ENCODE measurements at places on chromosomes 12 and 14. TPM values are rescaled to one million over a fixed set of nuclear protein-coding genes. Genes with fewer than 3 reads are reported as not detected.

The LBHD2 gene
- total RNA-seq = not detected

The MIP gene
- total RNA-seq = 0.26 TPM

The HOXC6 gene
- total RNA-seq = 5.3 TPM

The NINJ2 gene
- total RNA-seq = 5.6 TPM

The AICDA gene
- not detected for total RNA-seq

The SNAPC1 gene
- 88.1 TPM for total RNA-seq

The PTPRB gene
- 0.32 TPM for total RNA-seq

The RPGRIP1 gene
- not detected for total RNA-seq

The LRRC9 gene
- not detected for total RNA-seq

The DCTN2 gene
- 113 TPM for total RNA-seq

The ANO2 gene
- total RNA-seq = 0.32 TPM

The FBXO33 gene
- 17.9 TPM for total RNA-seq

The TMED10 gene
- 458 TPM for total RNA-seq

The BEGAIN gene
- 6.8 TPM for total RNA-seq

The CATSPERB gene
- total RNA-seq = not detected

The GPR162 gene
- total RNA-seq = 2.7 TPM

The CCDC60 gene
- total RNA-seq = not detected

The TAMALIN gene
- 0.65 TPM for total RNA-seq

The KCNJ8 gene
- total RNA-seq = 0.22 TPM

The CD163L1 gene
- 0.54 TPM for total RNA-seq

The P2RX4 gene
- 27.1 TPM for total RNA-seq

The RBP5 gene
- not detected for total RNA-seq

The LMNTD1 gene
- 0.52 TPM for total RNA-seq

The RNASE7 gene
- not detected for total RNA-seq

The PTPRO gene
- under 0.01 TPM for total RNA-seq

The OR6C2 gene
- total RNA-seq = not detected

The AGAP2 gene
- 0.11 TPM for total RNA-seq

The TAS2R7 gene
- total RNA-seq = not detected

The RPS26 gene
- 336 TPM for total RNA-seq

The RND1 gene
- total RNA-seq = 0.22 TPM

The C14orf180 gene
- total RNA-seq = not detected

The SRP54 gene
- 89.1 TPM for total RNA-seq

The SLC6A13 gene
- total RNA-seq = not detected

The TAS2R31 gene
- 11.8 TPM for total RNA-seq

The KRT83 gene
- not detected for total RNA-seq

The SUPT16H gene
- 90.9 TPM for total RNA-seq

The CAPZA3 gene
- not detected for total RNA-seq

The GCH1 gene
- 6.9 TPM for total RNA-seq

The PTHLH gene
- 0.26 TPM for total RNA-seq

The PPP1R1A gene
- total RNA-seq = not detected

The INHBE gene
- not detected for total RNA-seq

The CCDC38 gene
- 0.39 TPM for total RNA-seq

The IL23A gene
- total RNA-seq = not detected

The ATP23 gene
- 9.1 TPM for total RNA-seq

The GPR135 gene
- total RNA-seq = 6.5 TPM
